ENCODE measurements at places on chromosomes 4 and X.
A peak's percentile ranks its signal among the peaks of the same experiment; 100 is the strongest.

DNA sequence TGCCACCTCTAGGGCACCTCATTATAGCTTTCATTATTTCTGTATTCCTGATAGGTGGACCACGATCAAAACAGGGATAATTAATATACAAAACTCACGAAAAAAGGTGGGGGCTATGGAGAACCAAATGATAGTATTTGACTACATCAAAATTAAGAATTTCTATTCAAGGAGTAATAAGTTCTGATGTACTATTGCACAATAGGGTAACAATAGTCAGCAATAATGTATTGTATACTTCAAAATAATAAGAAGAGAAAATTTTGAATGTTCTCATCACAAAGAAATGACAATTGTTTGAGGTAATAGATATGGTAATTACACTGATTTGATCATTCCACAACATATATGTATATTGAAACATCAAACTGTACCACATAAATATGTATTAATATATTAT, 327.3 kb upstream of the TRAM1L1 start:
- no peak for DNase-seq

DNA sequence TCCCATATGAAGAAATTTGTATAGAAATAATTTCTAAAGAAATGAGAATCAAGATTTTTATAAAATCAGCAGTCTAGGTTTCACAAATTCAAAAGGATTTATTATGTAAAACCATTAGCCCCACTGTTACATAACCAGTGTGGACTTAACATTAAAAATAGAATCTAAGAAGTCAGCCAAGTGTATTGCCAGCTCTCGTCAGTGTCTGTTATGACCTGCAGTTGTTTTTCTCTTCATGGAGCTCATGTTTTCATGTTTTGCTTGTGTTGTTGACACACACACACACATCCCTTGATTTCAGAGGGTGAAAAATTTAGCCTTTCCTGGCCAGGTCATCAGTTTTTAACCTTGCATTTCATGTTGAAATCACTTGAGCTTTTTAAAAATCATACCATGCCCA, 39.5 kb downstream of the USP38 start:
- DNase-seq, result no peak

DNA sequence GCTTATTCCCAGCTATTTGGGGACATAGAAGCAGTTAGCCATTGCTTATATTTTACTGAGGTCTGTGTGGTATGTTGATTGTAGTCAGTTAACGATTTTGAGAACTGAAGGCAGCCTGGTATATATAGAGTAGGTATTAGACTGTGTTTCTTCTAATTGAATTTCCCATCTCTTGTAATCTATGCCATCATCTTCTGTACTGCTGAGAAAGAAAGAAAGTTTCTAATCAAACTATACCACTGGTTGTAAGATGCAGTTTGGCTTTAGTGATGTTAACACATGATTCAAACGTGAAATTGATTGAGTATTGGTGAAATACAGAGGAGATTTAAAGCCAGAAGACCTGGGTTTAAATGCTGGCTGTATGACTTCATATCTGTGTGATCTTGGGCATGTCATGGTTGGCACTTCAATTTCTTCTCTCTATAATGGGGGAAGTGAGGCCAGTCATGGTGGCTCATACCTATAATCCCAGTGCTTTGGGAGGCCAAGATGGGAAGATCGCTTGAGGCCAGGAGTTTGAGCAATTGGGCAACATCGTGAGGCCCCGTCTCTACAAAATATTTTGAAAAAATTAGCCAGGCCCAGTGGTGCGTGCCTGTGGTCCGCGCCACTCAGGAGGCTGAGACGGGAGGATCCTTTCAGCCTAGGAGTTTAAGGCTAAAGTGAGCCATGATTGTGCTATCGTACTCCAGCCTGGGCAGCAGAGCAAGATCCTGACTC, 11.6 kb downstream of the HTT start:
- DNase-seq, result no peak

GRCh38 chr4:107147873-107148272, 111.8 kb upstream of the DKK2 start:
- no peak for DNase-seq

- DNase-seq, result no peak
Observed at GRCh38 chrX:48472225-48472624, 2.2 kb upstream of the SLC38A5 start.

- no peak for DNase-seq
Observed at GRCh38 chrX:43277879-43278278, 378.2 kb upstream of the MAOA start.

DNA sequence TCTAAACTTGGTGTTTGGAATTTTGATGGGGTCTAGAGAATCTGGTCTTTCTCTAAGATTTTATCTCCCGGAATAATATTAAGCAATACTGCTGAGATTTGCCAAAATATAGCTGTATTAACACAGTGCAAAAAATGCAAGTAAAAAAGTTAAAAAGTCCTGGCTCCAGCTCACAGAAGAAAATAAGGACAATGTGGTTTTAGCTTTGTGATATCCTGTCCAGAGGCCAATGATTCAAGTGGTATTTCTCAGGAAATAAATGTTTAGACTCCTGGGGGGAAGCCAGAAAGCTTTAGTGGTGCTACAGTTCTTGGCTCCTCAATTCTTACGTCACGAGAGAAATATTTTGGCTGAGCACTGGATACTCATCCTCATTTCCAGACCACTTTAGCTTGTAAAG, 40.9 kb upstream of the IL13RA2 start:
- DNase-seq, result peak; percentile 70

Measured in AG08395 (cell line).